ENCODE measurements at places on chromosomes 13 and 19. TPM values are rescaled to one million over a fixed set of nuclear protein-coding genes. Genes with fewer than 3 reads are reported as not detected.

DNA sequence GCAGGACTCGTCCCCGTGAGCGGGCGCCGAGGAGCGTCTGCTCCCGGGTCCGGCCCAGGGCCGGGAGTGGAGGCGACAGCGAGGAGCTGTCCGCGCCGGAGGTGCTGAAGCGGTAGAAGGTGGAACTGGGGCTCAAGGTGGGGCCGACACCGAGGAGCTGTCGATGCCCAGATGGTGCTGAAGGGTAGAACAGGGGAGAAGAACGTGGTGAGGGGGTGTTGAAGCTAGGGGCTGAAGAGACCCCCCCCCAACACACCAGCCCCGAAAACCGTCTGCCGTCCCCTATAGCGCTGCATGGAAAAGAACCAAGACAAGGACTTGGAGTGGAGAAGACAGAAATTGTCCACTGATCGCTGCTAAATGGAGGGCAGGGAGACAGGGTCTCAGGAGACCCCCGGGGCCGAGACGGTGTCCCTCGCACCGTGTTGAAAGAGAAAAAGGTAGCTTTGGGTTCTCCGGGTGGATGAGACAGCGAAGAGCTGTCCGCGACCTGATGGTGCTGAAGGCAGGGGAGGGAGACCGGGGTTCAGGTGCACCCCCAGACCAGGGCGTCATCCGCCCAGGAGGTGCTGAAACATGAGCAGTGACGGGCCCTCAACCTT, 7.1 kb upstream of the PDE4C start:
- no peaks in the 10 kb centered on the region for H3K36me3 ChIP-seq
- peaks cover 55% of the 10 kb centered on the region for H3K27me3 ChIP-seq
- H3K27ac ChIP-seq: no peak overlapping the region
- DNase-seq: peak; percentile 65
- no peak overlapping the region for H3K4me3 ChIP-seq
- peaks cover 12% of the 10 kb centered on the region for H3K4me1 ChIP-seq

DNA sequence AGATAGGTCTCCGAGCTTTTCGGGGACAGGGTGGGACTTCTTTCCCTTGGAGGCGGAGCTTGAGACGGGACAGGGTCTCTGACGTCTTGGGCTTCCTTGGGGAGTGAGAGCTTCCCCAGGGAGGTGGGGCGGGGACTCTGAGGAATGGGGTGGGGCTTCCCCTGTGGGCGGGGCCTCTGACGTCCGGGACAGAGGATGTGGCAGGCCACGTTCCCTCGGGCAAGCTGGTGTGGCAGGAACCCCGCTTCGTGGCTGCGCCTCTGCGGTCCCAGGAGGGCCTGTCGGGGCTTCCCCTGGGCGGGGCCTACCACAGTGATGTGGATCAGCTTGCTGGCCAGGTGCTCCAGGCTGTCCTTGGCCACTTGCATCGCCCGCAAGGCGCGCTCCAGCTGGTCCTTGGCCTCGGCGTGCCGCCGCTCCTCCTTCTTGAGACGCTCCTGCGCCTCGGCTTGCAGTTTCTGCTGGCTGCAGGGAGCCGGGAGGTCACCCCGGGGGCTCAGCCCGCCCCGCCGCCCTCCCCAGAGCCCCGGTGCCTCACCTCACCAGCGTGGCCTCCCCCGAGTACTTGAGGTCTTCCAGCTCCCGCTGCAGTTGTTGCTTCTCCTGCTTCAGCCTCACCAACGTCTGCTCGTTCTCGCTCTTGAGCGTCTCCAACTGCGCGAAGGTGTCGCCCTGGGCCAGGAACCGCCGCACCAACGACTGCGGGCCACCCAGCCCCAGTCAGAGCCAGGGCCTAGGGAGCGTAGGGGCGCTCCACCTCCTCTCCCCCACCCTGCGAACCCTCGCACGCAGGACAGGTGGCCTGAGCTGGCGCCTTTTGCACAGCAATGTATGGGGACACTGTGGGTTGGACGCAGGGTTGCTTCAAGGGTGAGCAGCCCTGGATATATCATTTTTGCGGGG, 3.3 kb upstream of the RGL3 start:
- H3K36me3 ChIP-seq: no peaks in the 10 kb centered on the region
- H3K4me3 ChIP-seq: peak overlapping the region; percentile 84
- peak; percentile 77 for DNase-seq

GRCh38 chr19:50897612-50898011, 13.6 kb downstream of the KLK4 start:
- H3K27ac ChIP-seq: no peak overlapping the region
- H3K4me3 ChIP-seq: no peak overlapping the region
- peaks cover 6% of the 10 kb centered on the region for H3K4me1 ChIP-seq
- H3K27me3 ChIP-seq: peaks cover 25% of the 10 kb centered on the region
- DNase-seq: no peak
- H3K36me3 ChIP-seq: no peaks in the 10 kb centered on the region

DNA sequence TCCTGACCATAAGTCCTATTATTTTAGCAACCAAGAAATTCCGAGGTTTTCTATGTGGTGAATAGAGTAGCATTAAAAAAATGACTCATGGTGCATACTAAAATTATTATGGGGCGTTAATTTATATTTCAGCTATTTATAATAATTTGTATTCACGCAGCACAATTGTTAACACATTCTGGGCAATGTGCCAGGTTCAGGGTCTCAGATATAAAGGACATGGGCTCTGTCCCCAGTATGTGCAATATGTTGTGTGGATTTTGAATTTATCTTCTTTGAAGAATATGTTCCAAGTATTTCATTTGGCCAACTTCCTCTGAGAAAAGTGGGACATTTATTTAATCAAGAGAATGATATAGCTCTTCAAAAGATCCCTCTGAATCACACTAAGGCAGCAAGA, 1434.7 kb upstream of the PRR20A start:
- DNase-seq: no peak
- H3K36me3 ChIP-seq: no peaks in the 10 kb centered on the region
- no peak overlapping the region for H3K27ac ChIP-seq
- no peaks in the 10 kb centered on the region for H3K27me3 ChIP-seq

COL4A2 gene
- not detected for total RNA-seq

GRCh38 chr13:109706015-109706715, 80.2 kb downstream of the IRS2 start:
- H3K4me3 ChIP-seq: no peak overlapping the region
- H3K27me3 ChIP-seq: peaks cover 38% of the 10 kb centered on the region
- DNase-seq: no peak

GRCh38 chr19:53868091-53868891, 608 bp downstream of the MYADM start:
- H3K27ac ChIP-seq: peak overlapping the region; percentile 70
- DNase-seq: peak; percentile 42
- H3K4me1 ChIP-seq: peaks cover 48% of the 10 kb centered on the region
- H3K4me3 ChIP-seq: peak overlapping the region; percentile 96
- no peaks in the 10 kb centered on the region for H3K27me3 ChIP-seq

DNA sequence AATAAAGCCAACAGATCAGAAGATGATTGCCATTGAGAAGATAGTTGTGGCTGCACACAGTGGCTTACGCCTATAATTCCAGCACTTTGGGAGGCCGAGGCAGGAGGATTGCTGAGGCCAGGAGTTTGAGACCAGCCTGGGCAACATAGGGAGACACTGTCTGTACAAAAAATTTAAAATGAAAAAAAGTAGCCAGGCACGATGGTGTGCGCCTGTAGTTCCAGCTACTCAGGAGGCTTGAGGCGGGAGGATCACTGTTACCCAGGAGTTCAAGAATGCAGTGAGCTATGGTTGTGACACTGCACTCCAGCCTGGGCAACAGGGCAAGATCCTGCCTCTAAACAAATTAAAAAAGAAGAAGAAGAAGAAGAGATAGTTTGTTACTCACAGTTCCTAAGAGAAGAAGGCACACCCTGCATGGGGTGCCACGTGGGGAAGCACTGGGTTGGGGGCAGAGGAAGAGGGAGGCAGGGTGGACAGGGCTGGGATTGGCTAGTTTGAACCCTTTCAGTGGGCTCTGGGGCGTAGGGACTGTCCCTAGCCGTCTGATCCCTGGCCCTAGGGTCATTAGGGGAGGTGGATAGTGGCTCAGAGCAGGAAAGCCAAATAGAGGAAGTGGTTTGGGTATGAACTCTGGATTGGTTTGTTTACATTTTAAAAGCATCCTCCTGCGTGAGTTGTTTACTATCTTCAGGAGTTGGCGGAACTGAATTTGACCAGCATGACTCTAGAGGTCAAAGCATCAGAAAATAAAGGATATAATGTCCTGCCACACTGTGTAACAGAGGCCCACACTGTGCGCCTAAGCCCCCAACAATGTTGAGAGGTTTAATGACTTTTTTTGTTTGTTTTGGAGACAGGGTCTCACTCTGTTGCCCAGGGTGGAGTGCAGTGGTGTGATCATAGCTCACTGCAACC, 60.5 kb upstream of the MEDAG start:
- no peak for DNase-seq
- no peaks in the 10 kb centered on the region for H3K36me3 ChIP-seq
- no peak overlapping the region for H3K27ac ChIP-seq

ZNF428 gene
- 25.6 TPM for total RNA-seq

ZNF667 gene
- 4.6 TPM for total RNA-seq

- no peaks in the 10 kb centered on the region for H3K27me3 ChIP-seq
- no peak overlapping the region for H3K4me3 ChIP-seq
- H3K36me3 ChIP-seq: no peaks in the 10 kb centered on the region
- no peak for DNase-seq
- no peaks in the 10 kb centered on the region for H3K4me1 ChIP-seq
These were observed 52.9 kb downstream of the FAM124A start for GRCh38 chr13:51275101-51275500.

FAM83E gene
- total RNA-seq: 7.5 TPM

DNA sequence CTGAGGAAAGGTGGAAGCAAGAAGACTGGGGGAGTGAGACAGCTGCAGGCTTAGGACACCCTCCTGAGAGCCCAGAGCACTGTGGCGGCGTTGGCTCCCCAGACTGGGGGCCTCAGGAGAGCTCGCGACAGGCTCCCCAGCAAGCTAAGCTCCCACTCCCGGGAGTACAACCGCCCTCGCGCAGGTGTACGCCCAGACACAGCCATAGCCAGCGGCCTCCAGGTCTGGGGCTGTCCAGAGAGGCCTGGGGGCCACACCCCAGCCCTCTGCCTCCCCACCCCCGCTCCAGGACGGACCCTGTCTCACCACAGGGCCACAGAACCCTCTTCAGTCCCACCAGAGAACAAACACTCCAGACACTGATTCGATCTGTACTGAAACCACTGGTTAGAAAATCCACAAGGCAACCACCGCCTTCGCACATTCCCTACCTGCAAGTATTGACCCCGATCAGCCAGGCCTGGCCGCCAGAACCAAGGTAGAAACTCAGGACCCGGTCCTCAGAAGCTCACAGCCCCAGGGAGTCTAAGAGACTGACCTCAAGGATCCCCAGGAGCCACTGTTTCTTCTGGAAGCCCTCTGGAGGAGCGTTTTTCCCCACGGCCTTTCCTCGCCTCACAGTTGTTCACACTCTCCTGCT, 16.3 kb downstream of the ZIC5 start:
- H3K27me3 ChIP-seq: peaks cover 90% of the 10 kb centered on the region
- H3K27ac ChIP-seq: no peak overlapping the region
- peaks cover 24% of the 10 kb centered on the region for H3K4me1 ChIP-seq
- H3K4me3 ChIP-seq: no peak overlapping the region
- no peak for DNase-seq

ZIM2 gene
- total RNA-seq: not detected

- no peaks in the 10 kb centered on the region for H3K36me3 ChIP-seq
- DNase-seq: no peak
- no peaks in the 10 kb centered on the region for H3K27me3 ChIP-seq
- peaks cover 5% of the 10 kb centered on the region for H3K4me1 ChIP-seq
- H3K27ac ChIP-seq: no peak overlapping the region
These were observed 1.6 kb upstream of the CYP4F12 start for GRCh38 chr19:15671237-15671821.

ZNF20 gene
- total RNA-seq: 2.7 TPM

CLEC17A gene
- total RNA-seq: 0.46 TPM

CEACAM16 gene
- not detected for total RNA-seq

DNA sequence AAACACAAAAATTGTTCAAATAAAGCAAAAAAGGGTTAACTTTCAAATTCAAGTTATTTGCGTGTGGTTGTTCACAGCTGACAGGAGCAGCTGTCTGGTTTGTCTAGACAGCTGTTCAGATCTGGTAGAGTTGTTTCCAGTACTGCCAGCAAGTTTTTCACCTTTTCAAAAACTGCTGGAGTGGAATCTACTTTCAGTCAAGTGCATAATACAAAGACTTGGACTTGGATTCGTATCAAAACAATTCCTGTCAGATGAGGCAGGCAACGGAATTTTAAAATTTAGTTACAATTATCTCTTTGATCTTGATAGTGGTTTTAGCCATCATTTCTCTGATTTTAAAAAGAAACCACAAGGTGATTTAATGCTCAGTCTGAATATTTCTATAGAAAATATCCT, 51.7 kb upstream of the EEF1AKMT1 start:
- peaks cover 20% of the 10 kb centered on the region for H3K4me1 ChIP-seq
- no peak overlapping the region for H3K27ac ChIP-seq
- no peaks in the 10 kb centered on the region for H3K36me3 ChIP-seq
- no peak overlapping the region for H3K4me3 ChIP-seq
- H3K27me3 ChIP-seq: no peaks in the 10 kb centered on the region

GRCh38 chr13:94557684-94558235, 38.2 kb downstream of the TGDS start:
- DNase-seq: no peak
- H3K4me3 ChIP-seq: no peak overlapping the region
- no peaks in the 10 kb centered on the region for H3K36me3 ChIP-seq
- H3K4me1 ChIP-seq: peaks cover 27% of the 10 kb centered on the region
- H3K27me3 ChIP-seq: no peaks in the 10 kb centered on the region

DNA sequence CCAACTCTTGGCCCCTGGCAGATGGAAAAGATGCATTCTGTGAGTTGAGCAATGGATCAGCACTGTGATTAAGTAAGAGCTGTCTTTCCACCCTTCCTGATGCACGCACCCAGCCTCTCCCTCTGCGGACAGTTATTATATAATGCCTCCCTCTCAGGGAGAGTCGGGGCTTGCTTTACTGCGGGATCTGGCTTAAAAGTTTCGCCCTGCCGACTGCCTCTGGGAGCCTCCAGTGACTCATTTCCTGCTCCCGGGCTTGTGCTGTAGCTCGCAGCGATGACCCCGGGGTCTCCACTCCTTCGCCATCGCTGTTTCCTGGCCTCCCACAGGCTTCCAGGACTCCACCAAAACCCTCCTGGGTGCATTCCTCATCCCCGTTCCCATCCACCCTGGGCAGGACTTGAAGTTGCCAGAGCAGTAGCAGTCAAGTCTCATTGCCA, 107.4 kb upstream of the SLC7A1 start:
- H3K27ac ChIP-seq: no peak overlapping the region
- no peaks in the 10 kb centered on the region for H3K4me1 ChIP-seq
- H3K4me3 ChIP-seq: no peak overlapping the region
- H3K27me3 ChIP-seq: peaks cover 17% of the 10 kb centered on the region
- no peak for DNase-seq

CD37 gene
- total RNA-seq: 248 TPM

GRCh38 chr19:36489920-36490415, 607 bp upstream of the ZNF566 start:
- peak overlapping the region; percentile 93 for H3K4me3 ChIP-seq
- H3K36me3 ChIP-seq: peaks cover 17% of the 10 kb centered on the region
- peak; percentile 76 for DNase-seq

GRCh38 chr19:56671613-56671994, at the start of gene ZNF835:
TSS of gene ZNF835 (minus strand) at chr19:56671757. CDS start at chr19:56665198, 6,559 bp downstream.
- DNase-seq: peak; percentile 75
- H3K27me3 ChIP-seq: no peaks in the 10 kb centered on the region
- H3K4me1 ChIP-seq: no peaks in the 10 kb centered on the region
- no peak within 1 kb of the TSS for H3K27ac ChIP-seq
- peak within 1 kb of the TSS; percentile 79 for H3K4me3 ChIP-seq

C19orf53 gene
- 88.1 TPM for total RNA-seq

LRP3 gene
- 0.10 TPM for total RNA-seq

- H3K4me1 ChIP-seq: no peaks in the 10 kb centered on the region
- no peak for DNase-seq
- no peak overlapping the region for H3K4me3 ChIP-seq
- no peak overlapping the region for H3K27ac ChIP-seq
- H3K27me3 ChIP-seq: no peaks in the 10 kb centered on the region
These were observed 17.7 kb downstream of the CCDC122 start for GRCh38 chr13:43861863-43862262.

Measured in activated T-cell treated with anti-CD3 and anti-CD28 coated beads, Interleukin-2, amount 50 U/mL, for 72 hours (primary cell).